MCF 10A (cell line): ENCODE measurements at places on chromosomes 4 and X.
A peak's percentile ranks its signal among the peaks of the same experiment; 100 is the strongest.

DNA sequence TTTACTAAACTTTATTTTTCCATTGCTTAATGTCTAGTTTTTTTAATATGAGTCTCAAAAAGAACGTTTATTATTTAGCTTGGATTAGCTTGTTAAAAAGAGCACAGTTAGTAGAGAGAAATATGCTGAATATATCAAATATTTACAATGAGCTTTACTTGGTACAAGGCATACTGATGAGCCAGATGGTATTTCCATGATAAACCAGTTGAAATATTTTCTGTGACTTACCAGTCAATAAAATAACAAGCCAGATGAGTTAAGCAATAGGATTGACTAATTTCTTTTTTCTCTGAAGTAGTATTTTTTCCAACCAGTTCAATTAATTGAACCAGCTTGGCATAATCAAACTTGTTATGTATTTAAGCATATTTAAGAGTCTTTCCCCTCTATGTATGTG lies 134.1 kb downstream of the KLHL34 start:
- H3K36me3 ChIP-seq: no peaks in the 10 kb centered on the region
- H3K4me1 ChIP-seq: no peaks in the 10 kb centered on the region
- no peak for DNase-seq
- H3K4me3 ChIP-seq: no peak overlapping the region
- H3K27ac ChIP-seq: no peak overlapping the region
- H3K27me3 ChIP-seq: peaks cover 44% of the 10 kb centered on the region

- no peak for DNase-seq
- H3K27ac ChIP-seq: no peak overlapping the region
- peaks cover 25% of the 10 kb centered on the region for H3K36me3 ChIP-seq
- H3K27me3 ChIP-seq: peaks cover 12% of the 10 kb centered on the region
These were observed 476 bp upstream of the GDI1 start for GRCh38 chrX:154436374-154436982.

DNA sequence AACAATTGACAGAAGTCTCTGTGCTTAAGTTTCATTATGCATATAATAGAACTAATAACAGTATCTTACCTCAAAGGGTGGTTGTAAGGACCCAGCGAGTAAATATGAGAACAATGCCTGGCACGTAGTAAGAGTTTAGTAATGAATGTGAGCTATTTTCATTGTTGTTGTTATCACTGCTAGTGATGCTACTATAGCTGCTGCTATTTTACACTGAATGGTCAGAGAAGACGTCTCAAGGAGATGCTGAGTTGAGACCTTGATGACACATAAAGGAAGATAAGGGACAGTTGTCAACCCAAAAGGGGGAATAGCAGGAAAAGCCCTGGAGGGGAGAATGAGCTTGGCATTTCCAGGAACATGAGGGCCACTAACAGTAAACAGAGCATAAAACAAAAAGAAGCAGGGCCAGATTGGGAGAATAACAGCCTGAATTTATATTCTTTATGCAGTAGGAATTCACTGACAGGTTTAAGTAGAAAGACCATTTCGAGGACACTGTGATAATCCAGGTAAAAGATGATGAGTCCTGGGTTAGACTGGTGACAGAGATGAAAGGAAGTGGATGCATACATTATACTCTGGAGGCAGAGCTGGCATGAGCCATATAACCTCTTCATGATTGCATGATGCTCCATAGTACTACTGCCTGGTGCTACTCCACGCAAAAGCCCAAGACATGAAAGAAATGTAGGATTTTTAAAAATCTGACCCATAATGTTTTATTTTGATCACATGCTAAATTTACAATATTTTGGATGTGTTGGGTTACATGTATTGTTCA lies 23.1 kb downstream of the ATP8A1 start:
- peaks cover 2% of the 10 kb centered on the region for H3K4me1 ChIP-seq
- H3K4me3 ChIP-seq: no peak overlapping the region
- no peaks in the 10 kb centered on the region for H3K36me3 ChIP-seq
- no peaks in the 10 kb centered on the region for H3K27me3 ChIP-seq

DNA sequence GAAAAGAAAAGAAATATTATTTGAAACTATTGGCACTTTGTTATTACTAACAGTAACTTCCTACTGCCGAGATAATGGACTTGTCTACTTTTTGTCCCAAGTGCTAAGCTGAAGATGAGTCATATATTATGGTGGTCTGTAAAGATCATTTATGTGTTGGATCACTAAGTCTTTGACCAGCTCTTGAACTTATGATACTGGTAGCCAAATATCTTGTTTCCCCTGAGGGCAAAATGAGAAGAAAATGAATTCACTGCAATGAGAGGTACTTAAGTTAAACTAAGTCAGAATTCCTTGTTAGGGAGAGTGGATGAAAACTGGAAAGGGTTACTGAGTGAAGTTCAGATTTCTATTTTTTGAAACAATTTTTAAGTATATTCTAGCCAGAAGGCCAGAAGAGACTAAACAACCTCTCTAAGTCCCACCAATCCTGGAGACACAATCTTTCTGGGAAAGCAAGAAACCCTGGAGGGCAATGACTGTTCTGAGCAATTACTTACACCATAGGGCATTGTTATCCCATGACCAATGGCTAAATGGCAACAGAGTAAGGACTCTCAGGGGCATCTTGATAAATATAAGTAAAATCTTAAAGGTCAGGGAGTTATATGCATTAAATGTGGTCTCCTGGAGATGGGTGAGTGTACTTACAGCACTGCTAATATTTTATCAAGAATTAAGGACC lies 287.7 kb downstream of the STIM2 start:
- peaks cover 6% of the 10 kb centered on the region for H3K4me1 ChIP-seq
- no peak for DNase-seq
- no peaks in the 10 kb centered on the region for H3K36me3 ChIP-seq
- no peaks in the 10 kb centered on the region for H3K27me3 ChIP-seq

GRCh38 chr4:45292844-45293243 lies 566.5 kb upstream of the GNPDA2 start:
- H3K4me3 ChIP-seq: no peak overlapping the region
- H3K27ac ChIP-seq: no peak overlapping the region
- DNase-seq: no peak

DNA sequence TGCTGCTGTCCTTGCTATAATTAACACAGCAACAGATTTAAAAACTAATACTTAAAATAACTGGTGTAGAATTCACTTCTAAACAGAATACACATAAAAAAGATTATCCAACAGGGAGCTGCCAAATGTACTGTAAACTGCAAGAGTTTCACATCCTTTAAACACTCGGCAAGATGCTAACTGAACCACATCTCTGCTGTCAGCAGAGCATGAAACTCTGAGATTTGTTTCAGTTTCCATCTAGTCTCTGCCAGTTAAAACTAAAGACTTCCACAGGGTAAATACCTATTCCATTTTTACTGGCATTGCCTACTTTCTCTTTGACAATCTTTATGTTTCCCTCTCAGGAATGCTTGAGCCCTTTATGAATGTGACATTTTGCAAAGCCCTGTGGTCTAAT lies 127.7 kb downstream of the SLC7A11 start:
- peak overlapping the region; percentile 6 for H3K27ac ChIP-seq
- H3K4me1 ChIP-seq: no peaks in the 10 kb centered on the region
- no peak for DNase-seq
- H3K36me3 ChIP-seq: no peaks in the 10 kb centered on the region

GRCh38 chr4:153223427-153223801 lies 19.2 kb downstream of the TRIM2 start:
- H3K4me1 ChIP-seq: peaks cover 29% of the 10 kb centered on the region
- H3K27ac ChIP-seq: peak overlapping the region; percentile 85
- H3K27me3 ChIP-seq: no peaks in the 10 kb centered on the region
- peak; percentile 21 for DNase-seq
- peak overlapping the region; percentile 87 for H3K4me3 ChIP-seq
- H3K36me3 ChIP-seq: no peaks in the 10 kb centered on the region

- H3K36me3 ChIP-seq: no peaks in the 10 kb centered on the region
- H3K4me1 ChIP-seq: peaks cover 22% of the 10 kb centered on the region
- H3K27me3 ChIP-seq: no peaks in the 10 kb centered on the region
These were observed 34.7 kb downstream of the SLC25A5 start for GRCh38 chrX:119502727-119503483.

DNA sequence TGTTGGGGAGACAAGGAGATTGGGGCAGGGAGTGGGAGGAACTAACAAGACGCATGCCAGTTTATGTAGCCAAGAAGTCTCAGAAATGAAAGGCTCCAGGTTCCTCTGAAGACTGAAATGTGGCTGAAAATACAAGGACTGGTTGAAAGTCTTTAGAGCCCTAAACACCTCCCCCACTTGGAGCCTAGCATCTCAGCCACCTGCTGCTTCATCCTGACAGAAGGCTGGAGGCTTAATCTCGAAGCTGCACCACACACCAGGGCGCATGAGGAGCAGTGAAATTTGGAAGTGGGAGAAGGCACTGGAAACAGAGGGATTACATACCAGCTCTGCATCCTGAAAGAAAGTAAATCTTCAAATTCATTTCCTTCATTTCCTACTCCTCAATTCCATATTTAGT lies 160.7 kb upstream of the FTHL17 start:
- no peak overlapping the region for H3K27ac ChIP-seq
- H3K4me1 ChIP-seq: no peaks in the 10 kb centered on the region
- no peaks in the 10 kb centered on the region for H3K36me3 ChIP-seq
- H3K27me3 ChIP-seq: peaks cover 20% of the 10 kb centered on the region
- H3K4me3 ChIP-seq: no peak overlapping the region
- no peak for DNase-seq
